GM23338 (cell line): ENCODE measurements at places on chromosomes 3 and 15. TPM values are rescaled to one million over a fixed set of nuclear protein-coding genes. Genes with fewer than 3 reads are reported as not detected.

PLSCR5 gene
- not detected in 2 replicates for total RNA-seq

NME9 gene
- 0.14 TPM in 1 of 2 replicates, not detected in the other for total RNA-seq

MAP1A gene
- total RNA-seq: 2.0 and 2.3 TPM in 2 replicates

SLC12A1 gene
- 0.19 and 0.59 TPM in 2 replicates for total RNA-seq

P2RY1 gene
- 54.6 and 59.8 TPM in 2 replicates for total RNA-seq

HEXA gene
- 41.0 and 43.8 TPM in 2 replicates for total RNA-seq

P2RY14 gene
- not detected in 2 replicates for total RNA-seq

RASGRP1 gene
- total RNA-seq: 1.1 and 1.2 TPM in 2 replicates

ARL14 gene
- not detected in 2 replicates for total RNA-seq

ZNF774 gene
- 1.5 and 1.8 TPM in 2 replicates for total RNA-seq

SCG5 gene
- total RNA-seq: 48.1 and 49.2 TPM in 2 replicates

IMP3 gene
- total RNA-seq: 315 and 319 TPM in 2 replicates

DNA sequence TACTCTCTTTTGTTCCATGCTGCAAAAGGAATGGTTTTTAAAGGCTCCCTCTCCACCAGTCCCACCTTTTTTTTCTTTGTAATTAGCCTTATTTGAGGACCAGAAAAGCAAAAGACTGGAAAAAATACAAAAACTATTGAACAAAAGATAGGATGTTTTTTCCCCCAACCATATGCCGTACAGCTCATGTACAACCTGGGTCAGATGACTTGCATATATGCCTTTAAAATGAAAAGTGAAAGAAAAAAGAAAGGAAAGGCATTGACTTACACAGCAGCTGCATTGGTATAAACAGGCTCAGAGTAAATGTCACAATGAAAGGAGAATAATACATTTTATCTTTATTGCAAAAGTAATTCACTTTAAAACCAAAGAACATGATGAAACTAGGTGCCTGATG, 69.5 kb upstream of the CMC1 start:
- DNase-seq: no peak
- no peak overlapping the region for H3K27ac ChIP-seq
- no peak overlapping the region for H3K4me3 ChIP-seq
- no peaks in the 10 kb centered on the region for H3K27me3 ChIP-seq

DNA sequence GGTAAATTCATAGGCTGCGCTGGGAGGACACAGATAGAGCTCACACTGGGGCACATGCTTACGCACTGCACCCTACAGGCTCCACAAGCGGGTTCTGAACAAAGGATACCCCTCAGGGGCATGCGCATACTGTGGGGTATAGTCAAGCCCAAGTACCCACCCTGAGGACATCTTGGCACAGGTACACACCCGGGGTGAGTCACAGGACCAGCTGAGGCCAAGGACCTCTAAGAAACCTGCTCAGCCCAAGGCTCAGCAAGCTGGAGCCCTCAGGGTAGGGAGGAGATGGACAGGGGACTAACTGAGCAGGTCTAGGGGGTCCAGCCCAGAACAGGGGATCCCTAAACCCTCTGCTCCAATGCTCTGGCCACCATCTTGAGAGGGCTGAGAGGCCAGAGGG, 3.3 kb downstream of the SHISA5 start:
- H3K27me3 ChIP-seq: no peaks in the 10 kb centered on the region
- no peak overlapping the region for H3K4me3 ChIP-seq
- DNase-seq: no peak
- H3K27ac ChIP-seq: no peak overlapping the region

- no peaks in the 10 kb centered on the region for H3K27me3 ChIP-seq
- DNase-seq: no peak
- no peaks in the 10 kb centered on the region; the same call in 1 of the 2 replicates for H3K36me3 ChIP-seq
- no peaks in the 10 kb centered on the region for H3K4me1 ChIP-seq
- no peak overlapping the region for H3K27ac ChIP-seq
Measured at GRCh38 chr3:52090131-52090932, 34.0 kb upstream of the DUSP7 start.

- H3K36me3 ChIP-seq: peaks cover 25% of the 10 kb centered on the region
- no peak for DNase-seq
- peaks cover 12% of the 10 kb centered on the region; the same call in 1 of the 2 replicates for H3K4me1 ChIP-seq
- H3K4me3 ChIP-seq: no peak overlapping the region
- no peaks in the 10 kb centered on the region for H3K27me3 ChIP-seq
Measured at GRCh38 chr3:52683611-52684010, 2.1 kb downstream of the PBRM1 start.

DNA sequence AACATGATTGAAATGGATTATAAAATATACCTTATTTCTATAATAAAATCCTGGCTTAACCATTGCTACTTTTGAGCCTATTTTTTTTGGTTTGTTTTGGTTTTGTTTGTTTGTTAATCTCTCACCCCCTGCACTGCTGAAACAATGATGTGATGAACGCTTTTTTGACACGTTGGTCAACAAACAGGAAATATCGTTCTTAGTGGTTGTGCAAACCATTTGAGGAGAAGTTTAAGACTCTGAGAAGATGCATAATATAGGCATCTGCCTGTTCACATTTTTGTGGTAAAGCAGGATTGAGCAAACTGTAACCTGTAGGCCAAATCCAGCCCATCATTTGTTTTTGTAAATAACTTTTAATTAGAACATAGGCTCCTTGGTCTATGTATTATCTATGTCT, 75.5 kb upstream of the MDFIC2 start:
- DNase-seq: no peak
- no peak overlapping the region for H3K4me3 ChIP-seq
- H3K27me3 ChIP-seq: no peaks in the 10 kb centered on the region
- peaks cover 16% of the 10 kb centered on the region for H3K4me1 ChIP-seq

DNA sequence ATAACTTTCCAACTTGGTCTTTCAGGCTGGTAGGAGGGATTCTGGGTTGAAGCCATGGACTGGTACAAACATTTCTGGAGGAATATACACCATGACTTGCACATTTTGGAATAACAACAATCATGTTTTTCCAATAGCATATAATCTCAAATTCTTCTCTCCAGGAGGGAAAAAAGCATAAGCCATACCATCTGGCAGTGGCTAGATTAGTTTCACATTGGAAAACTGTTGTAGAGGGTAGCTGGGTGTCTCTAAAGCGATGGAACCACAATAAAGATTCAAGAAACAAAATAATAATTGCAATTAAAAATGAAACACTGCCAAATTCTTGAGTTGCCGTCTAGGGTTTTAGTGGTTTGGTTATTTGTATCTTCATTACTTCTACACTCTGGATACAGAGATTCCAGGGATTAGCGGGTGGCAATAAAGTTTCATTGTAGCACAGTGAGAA, 278.5 kb upstream of the RASGRP1 start:
- no peak overlapping the region for H3K27ac ChIP-seq
- no peak for DNase-seq
- no peaks in the 10 kb centered on the region for H3K36me3 ChIP-seq
- no peaks in the 10 kb centered on the region for H3K27me3 ChIP-seq
- H3K4me1 ChIP-seq: no peaks in the 10 kb centered on the region; the same call in none of the 2 replicates
- H3K4me3 ChIP-seq: no peak overlapping the region

DNA sequence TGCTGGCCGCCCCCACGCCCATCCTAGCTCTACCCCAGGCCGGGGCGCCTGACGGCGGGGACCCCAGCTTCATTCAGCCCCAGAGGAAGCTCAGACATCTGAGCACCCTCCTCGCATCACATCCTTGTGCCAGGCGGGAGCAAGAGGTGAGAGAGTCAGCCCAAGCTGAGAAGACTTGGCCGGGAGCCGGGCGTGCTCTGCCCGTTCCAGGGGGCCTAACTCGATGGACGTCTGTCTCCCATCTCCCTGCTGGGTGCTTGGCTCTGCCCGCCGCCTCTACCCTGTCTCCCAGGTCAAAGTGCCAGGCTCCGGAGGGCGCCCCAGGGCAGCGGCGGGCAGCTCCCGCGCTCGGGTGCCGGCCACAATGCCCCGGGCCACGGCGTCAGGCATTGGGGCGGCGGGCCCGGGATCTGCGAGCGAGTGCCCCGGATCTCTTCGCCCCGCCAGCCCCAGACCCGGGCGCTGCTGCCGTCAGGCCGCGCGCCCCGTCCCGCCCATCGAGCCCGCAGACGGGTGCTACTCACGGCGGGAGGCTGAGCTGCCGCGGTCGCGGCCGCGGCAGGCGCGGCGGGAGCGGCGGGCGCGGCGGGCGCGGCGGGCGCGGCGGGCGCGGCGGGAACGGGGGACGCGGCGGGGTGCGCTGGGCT, 388 bp downstream of the DAPK2 start:
- no peak overlapping the region for H3K27ac ChIP-seq

GRCh38 chr3:30548600-30548999, 57.8 kb upstream of the TGFBR2 start:
- no peaks in the 10 kb centered on the region for H3K27me3 ChIP-seq
- H3K4me1 ChIP-seq: peaks cover 45% of the 10 kb centered on the region
- no peak overlapping the region for H3K4me3 ChIP-seq
